Stimulated activated CD4-positive, alpha-beta T cell treated with anti-CD3 and anti-CD28 coated beads, TNF-alpha, amount 100 ng/mL, for 4 hours (primary cell): ENCODE measurements at places on chromosomes 2 and 18.

GRCh38 chr18:78971511-78972245 lies 7.9 kb upstream of the SALL3 start:
- DNase-seq = no peak

- DNase-seq = no peak
These were observed 850.3 kb downstream of the DSC3 start for GRCh38 chr18:30192216-30192615.

GRCh38 chr2:181129364-181130056 lies 149.1 kb downstream of the UBE2E3 start:
- DNase-seq = no peak

GRCh38 chr2:120607506-120607905 lies 128.2 kb upstream of the GLI2 start:
- DNase-seq = no peak

GRCh38 chr2:160590664-160591063 lies 97.1 kb upstream of the RBMS1 start:
- no peak for DNase-seq
